ENCODE measurements at places on chromosomes 11 and 22. TPM values are rescaled to one million over a fixed set of nuclear protein-coding genes. Genes with fewer than 3 reads are reported as not detected.

ANKK1 gene
- total RNA-seq, result 0.41 TPM

CCDC15 gene
- under 0.01 TPM for total RNA-seq

POGLUT3 gene
- total RNA-seq, result 32.5 TPM

FOLH1 gene
- 3.2 TPM for total RNA-seq

OR8B4 gene
- total RNA-seq, result not detected

SLC6A5 gene
- total RNA-seq, result not detected

SLC22A8 gene
- not detected for total RNA-seq
